ENCODE measurements at places on chromosomes 4 and X.

GRCh38 chr4:55385201-55385649 is 10.5 kb upstream of the TMEM165 start:
- DNase-seq: no peak

GRCh38 chr4:1686440-1687036 is 2.4 kb upstream of the FAM53A start:
- no peak for DNase-seq

- no peak for DNase-seq
Measured at GRCh38 chrX:137362583-137362982, 203.3 kb upstream of the ZIC3 start.

DNA sequence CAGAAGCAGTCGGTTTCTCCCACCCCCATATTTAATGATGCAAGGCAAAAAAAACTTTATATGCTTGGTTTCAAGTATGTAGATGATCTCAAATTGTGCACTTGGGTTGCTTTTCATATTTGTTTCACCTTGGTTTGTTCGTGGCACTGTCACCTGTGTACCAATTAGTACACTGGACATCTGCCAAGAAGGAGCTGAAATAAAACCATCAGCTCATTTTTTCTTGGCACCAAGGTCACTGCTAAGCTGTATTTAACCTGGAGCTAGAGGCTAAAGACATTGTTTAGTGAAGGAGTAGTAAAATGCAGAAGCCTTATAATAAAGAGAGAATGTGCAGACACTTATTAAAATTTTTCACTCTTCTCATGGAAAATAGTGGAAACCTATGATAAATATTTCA is 430.8 kb downstream of the ARHGAP24 start:
- DNase-seq: no peak

GRCh38 chr4:11729548-11729947 is 300.9 kb upstream of the HS3ST1 start:
- no peak for DNase-seq

DNA sequence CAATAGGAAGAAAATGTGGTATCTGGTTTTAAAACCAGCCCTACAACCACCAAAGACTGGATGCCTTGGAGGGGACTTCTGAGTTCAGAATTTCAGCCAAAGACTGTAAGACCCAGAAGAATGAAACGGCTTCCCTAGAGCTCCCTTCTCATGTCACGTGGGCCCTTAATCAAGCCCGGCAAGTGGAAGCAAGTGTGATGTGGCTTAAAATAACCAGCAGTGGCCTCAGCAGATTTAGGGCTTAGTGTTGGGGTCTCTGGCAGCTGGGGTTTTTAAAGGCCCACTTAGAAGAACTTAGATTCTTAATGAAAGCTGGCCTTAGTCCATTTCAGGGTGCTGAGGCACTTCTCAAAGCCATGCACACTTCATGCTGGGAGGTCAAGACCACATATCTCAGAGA is 111.2 kb upstream of the TBC1D9 start:
- DNase-seq: no peak

GRCh38 chr4:11014199-11014598 is 329.6 kb upstream of the CLNK start:
- DNase-seq: no peak

- no peak for DNase-seq
Measured at GRCh38 chr4:77045490-77045889, 30.3 kb downstream of the CCNI start.

- no peak for DNase-seq
Measured at GRCh38 chr4:121514443-121514842, 133.6 kb upstream of the QRFPR start.

DNA sequence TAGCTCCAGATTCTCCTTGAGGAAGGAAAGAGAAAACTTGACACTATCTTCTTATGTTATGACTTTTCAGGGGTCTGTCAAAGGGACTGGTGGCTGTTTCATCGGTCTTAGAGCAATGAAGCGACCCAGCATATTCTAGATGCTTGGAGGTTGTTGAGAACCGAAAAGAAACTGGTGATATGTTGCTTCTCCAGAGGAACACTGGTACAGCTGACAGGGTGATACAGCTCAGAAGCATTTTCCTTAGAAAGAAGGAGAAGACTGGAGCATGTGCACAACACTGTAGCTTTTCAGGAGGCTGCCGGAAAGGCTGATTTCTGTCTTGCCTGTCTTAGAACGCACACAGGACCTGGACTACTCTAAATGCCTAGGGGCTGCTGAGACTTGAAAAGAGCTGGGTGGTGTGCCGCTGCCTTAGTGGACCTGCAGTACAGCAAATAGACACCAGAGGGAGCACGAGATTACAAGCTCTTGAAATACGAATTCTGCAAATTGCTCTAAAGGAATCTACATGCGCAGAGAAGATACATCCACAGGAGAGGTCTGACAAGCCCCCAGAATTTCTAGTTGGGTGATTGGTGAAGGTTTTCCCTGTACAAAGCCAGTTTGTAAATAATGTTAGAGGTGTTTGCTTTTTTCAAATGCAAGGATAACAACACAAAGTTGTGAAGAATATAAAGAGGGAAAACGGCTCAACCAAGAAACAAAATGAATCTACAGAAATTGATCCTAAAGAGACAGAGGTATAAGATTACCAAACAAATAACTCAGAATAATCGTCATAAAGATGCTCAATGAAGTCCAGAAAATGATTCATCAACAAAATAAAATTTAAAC is 223.1 kb upstream of the DMD start:
- no peak for DNase-seq

- DNase-seq: no peak
Measured at GRCh38 chrX:3346501-3347259, at the start of gene MXRA5. Gene MXRA5, minus strand, starts transcription at chrX:3346652. Its CDS starts 2,819 bp downstream, at chrX:3343833.

- no peak for DNase-seq
Measured at GRCh38 chr4:102042871-102043802, 252.6 kb downstream of the BANK1 start.

DNA sequence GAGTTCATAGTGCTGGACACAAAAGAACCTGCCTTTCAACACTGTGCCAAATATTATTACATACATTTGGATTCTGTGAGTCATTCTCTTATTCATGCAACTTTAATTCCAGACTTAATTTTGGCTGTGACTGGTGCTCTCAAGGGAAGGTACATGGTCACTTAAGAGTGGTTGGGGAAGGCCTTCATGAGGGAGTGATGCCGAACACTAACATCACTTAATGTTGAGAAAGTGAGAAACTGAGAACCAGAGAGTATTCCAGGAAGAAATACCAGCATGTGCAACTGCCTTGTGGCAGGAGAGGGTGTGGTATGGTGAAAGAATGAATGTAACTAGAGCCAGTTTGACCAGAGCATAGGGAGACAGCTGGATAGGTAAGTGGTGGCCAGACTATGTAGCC is 41.5 kb upstream of the FHDC1 start:
- DNase-seq: no peak

- no peak for DNase-seq
Measured at GRCh38 chr4:107519053-107519452, 201.0 kb downstream of the PAPSS1 start.

DNA sequence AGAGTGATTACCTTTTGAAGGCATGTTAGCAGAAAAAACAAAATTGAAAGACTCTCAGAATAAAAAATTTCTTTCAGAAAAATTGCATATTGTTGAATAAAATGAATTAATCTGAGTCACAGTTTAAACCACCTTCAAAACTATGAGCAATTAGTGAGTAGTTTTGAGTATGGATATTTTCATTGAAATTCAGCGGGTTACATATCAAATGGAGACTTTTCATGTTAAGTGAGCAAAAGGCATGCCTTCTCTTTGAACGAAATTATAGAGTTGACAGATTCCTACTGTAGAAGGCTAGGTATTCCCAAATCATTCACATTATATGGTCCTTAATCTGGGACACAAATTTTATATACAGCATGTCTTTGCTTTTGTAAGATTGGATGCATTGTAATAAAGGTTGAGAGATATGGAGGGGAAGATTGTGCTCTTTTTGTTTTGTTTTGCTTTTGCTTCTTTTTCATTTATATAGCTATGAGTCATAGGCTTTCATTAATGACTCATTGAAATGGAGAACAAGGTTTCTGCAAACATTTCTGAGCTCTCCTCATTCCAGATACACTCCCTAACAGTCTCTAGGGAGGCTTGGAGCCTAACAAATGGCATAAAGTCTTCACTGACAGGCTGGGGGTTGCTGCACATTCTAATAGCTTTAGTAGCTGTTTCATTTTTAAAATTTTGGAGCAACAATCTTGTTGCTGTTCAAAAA is 21.6 kb downstream of the PCDH18 start:
- no peak for DNase-seq

- no peak for DNase-seq
Measured at GRCh38 chr4:90293320-90293719, 166.1 kb downstream of the CCSER1 start.

DNA sequence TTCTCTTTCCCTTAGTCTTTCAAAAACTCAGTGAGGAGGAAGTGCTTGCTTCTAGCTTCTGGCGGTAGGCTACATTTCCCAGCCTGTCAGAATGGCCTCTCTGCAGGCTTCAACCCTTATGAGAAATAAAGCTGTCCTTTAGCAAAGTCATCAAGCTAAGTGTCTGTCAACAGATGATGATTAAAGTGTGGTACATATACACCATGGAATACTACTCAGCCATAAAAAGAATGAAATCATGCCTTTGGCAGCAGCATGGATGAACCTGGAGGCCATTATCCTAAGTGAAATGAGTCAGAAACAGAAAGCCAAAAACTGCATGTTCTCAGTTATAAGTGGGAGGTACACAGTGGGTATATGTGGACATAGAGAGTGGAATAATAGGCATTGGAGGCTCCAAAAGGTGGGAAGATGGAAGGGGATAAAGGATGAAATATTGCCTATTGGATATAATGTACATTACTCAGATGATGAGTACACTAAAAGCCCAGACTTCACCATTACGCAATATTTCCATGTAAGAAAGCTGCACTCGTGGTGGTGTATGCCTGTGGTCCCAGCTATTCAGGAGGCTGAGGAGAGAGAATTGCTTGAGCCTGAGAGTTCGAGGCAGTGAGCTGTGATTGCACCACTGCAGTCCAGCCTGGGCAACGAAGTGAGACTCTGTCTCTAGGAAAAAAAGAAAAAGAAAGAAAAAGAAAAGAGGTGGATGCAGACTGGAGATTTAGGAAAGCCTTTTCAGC is 7.9 kb downstream of the TRIM2 start:
- DNase-seq: no peak

GRCh38 chr4:16229604-16230003 is 3.3 kb upstream of the TAPT1 start:
- no peak for DNase-seq

DNA sequence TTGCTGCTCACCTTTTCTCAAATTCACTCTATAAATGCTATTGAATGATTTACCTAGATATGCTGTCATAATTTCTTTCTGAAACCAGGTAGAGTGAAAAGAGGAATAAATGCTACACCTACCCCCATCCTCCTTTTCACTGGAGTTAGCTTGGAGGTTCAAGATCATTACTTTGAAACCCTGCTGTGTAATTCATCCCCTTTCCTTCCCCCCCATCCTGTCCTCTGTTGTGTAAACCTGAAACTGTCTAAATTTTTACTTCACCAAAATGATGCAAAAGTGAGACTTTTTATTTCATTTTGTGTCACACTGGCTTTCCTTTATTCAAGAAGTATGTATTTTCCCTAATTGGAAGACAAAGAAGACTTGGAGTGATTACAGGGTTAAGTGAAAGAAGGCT is 5.4 kb downstream of the ZCCHC18 start:
- no peak for DNase-seq

- no peak for DNase-seq
Measured at GRCh38 chrX:150094375-150094774, 156.1 kb upstream of the EOLA2 start.

DNA sequence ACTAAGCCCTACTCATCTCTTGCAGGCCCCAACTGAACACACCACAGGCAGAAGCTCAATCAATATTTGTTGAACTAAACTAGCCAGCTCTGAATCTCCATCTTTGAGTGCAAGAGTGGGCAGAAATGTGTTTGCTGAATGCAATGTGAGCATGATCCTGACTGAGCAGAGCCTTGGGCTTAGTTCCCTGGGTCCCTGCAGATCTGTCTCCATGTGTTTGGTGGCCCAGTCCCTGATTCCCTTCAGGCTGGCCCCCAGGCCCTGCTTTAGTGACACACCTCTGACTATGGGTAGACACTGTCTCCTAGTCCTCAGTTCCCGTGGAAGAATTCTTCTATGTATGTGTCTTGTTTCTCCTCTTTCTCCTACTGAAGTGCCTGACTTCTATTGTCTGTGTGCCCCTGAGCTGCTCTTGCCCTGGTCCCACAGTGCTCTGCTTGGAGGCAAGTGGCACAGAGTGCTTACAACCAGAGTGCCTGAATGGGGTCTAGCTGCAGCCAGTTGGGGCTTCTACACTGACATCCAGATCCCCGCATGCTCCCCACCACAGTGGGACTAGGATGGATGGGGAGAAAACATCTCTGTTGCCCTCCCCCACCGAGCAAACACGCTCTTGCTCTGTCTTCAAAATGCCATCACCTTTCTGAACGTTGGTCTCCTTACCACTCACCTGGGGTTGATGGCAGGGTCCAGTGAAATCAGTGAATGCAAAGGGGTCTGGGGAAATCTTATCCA is 9.3 kb downstream of the PJA1 start:
- no peak for DNase-seq

DNA sequence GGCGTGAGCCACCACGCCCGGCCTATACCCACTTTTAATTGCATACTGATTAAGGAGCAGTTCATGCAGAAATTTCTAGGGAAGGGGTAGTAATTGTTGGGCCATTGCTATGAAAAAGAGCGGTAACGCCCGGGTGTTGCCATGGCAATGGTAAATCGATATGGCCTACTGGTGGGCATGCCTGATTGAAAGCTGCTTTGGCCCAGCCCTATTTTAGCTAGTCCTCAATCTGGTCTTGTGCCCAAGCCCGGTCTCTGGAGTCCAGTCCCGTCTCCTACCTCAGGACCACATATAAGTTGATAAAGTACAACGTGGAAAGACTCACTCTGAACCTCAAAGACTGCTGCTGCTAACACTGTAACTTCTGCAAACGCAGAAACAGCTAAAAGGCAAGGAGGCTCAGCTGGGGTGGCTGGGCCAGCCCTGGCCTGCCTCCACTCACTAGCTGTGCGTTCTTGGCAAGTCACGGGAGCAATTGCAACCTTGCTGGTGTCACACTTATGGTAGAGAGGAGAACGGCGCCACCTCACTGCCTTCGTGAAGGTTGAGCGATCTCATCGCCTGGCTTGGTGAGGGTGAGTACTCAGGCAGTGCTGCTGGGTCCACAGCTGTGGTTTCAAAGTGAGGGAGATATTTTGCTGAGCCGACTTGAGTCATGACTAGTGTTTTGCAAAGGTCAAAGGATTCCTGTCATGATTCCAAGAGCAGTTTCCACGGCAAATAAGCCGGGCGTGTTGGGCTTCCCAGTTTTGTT is 57.0 kb upstream of the GRPEL1 start:
- DNase-seq: no peak

GRCh38 chrX:1763294-1763693 is 148.4 kb downstream of the ASMT start:
- DNase-seq: no peak

DNA sequence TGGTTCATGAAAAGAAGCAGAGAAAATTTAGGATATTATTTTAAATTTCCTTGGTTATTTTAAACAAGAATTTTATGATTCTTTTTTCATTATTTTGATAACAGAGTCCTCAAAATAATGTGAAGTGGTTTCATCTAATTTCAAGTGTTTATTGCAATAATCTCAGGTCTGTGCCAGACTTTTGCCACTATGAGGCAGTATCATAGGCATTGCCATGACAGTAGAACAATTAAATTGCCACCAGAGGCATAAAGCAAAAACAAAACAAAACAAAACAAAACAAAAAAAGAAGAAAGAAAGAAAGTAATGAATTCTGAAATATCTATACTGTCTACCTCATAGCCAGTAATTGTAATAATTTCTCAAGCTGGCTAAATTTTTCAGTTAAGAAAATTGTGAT is 739.2 kb downstream of the KCTD8 start:
- no peak for DNase-seq
